ENCODE measurements at places on chromosomes 12 and 14. TPM values are rescaled to one million over a fixed set of nuclear protein-coding genes. Genes with fewer than 3 reads are reported as not detected.

The SIX4 gene
- total RNA-seq: not detected

The STYX gene
- total RNA-seq: 7.1 TPM

The KRT3 gene
- total RNA-seq: not detected

The KICS2 gene
- 2.8 TPM for total RNA-seq

GRCh38 chr12:54037360-54038283, 4.8 kb downstream of the HOXC5 start:
- H3K4me1 ChIP-seq: no peaks in the 10 kb centered on the region
- no peaks in the 10 kb centered on the region for H3K36me3 ChIP-seq
- no peak overlapping the region for H3K4me3 ChIP-seq
- H3K27ac ChIP-seq: no peak overlapping the region
- peaks cover 100% of the 10 kb centered on the region for H3K27me3 ChIP-seq

DNA sequence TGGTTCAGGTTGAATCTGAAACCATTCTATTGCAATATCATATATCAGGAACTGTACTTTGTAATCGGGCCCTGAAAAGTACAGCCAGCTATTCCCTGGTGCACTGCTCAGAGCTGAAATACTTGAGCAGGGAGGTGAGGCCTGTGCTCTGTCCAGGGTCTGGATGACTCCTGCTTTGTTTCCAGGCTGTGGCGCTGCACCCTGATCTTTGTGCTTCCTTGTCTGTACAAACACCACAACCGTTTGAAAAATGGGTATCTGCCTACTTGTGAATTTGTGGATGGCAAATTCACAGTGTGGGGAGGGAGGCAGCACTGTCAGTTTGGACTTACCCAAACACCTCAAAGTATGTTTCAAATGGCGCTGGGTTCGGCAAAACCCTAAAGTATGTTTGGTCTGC, 155.4 kb upstream of the FAR2 start:
- H3K27me3 ChIP-seq: no peaks in the 10 kb centered on the region
- H3K4me3 ChIP-seq: no peak overlapping the region
- no peaks in the 10 kb centered on the region for H3K36me3 ChIP-seq
- H3K27ac ChIP-seq: no peak overlapping the region
- no peaks in the 10 kb centered on the region for H3K4me1 ChIP-seq
- no peak for DNase-seq

DNA sequence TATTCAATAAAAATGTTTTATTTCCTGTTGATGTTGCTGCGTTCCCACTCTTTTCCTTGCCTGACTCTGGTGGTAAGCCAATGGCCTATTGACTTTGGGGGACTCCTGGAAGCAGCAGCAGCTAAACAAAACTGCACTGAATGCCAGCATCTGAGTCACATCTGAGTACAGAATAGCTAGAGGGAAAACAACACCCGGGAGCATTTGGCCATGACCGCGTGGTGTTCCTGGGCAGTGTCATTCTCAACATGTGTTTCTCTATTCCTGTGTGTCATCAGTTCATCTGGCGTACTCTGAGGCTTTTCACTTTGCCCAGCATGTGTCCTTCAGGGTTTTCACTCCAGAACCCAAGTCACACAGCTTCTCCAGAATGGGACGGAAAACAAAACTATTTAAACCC, 238.8 kb downstream of the PAWR start:
- no peaks in the 10 kb centered on the region for H3K36me3 ChIP-seq
- H3K4me3 ChIP-seq: no peak overlapping the region
- H3K27ac ChIP-seq: peak overlapping the region; percentile 54
- peaks cover 7% of the 10 kb centered on the region for H3K4me1 ChIP-seq
- DNase-seq: peak; percentile 39

DNA sequence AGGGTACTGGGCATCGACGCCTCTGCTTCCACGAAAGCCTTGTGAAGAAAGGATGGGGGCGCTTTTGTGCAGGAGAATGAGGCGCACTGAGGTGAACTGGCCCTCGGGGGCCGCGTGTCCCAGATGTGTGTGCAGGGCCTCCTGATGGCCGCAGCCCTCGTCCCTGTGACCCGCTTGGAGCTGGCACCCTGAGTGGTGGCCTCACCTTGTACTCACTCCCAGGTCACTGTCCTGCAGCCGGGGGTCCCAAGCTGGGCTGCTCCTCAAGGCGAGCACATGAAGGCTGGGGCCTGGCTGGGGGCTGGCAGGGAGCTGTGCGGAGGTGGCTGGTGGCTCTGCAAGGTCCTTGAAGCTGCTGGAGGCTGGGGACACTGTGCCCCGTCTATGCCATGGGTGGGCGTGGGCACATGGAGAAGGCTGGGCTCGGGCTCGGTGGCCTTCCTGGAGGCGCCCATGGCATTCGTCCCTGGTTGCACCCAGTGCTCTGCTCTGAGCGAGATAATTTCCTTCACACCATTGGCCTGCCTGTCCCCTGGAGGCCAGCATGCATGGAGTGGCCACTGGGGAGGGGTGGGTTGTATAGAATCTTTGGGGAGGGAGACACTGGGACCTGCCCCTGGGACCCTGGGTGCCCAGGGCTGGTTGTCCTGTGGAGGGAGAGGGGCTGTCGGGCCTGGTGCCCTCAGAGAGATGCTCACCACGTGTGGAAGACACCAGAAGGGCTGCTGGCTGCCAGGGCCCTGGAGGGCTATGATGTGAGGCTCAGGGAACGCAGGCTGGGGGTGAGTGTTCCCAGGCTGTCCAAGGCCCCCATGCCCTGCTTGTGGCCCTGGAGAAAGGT, 79.3 kb downstream of the TMEM121 start:
- no peaks in the 10 kb centered on the region for H3K4me1 ChIP-seq
- DNase-seq: no peak
- H3K27me3 ChIP-seq: no peaks in the 10 kb centered on the region
- no peaks in the 10 kb centered on the region for H3K36me3 ChIP-seq
- no peak overlapping the region for H3K27ac ChIP-seq

- DNase-seq: no peak
- no peaks in the 10 kb centered on the region for H3K4me1 ChIP-seq
- no peaks in the 10 kb centered on the region for H3K36me3 ChIP-seq
- H3K27me3 ChIP-seq: no peaks in the 10 kb centered on the region
- H3K27ac ChIP-seq: no peak overlapping the region
These were observed 50.4 kb upstream of the CLMN start for GRCh38 chr14:95370076-95370475.

GRCh38 chr14:21055432-21056117, 2.0 kb upstream of the RNASE8 start:
- H3K4me1 ChIP-seq: peaks cover 14% of the 10 kb centered on the region
- no peaks in the 10 kb centered on the region for H3K36me3 ChIP-seq
- peak overlapping the region; percentile 72 for H3K27ac ChIP-seq
- DNase-seq: peak; percentile 67

DNA sequence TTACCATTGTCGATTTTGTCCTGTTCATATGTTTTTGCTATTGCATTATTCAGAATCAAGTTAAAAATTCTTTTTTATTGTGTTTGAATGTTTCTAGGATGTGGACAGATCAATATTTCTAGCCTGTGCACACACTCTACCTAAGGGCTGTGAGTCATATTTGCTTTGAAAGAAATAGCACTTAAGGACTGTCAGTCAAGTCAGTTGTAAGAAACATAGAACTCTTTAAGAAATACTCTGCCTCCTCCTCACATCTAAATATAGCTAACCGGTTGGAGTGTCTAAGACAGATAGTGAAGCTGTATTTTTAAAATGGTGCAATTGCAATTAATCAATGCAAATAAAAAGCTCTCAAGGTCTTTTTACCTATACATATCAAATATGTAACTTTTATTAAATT, 17.9 kb upstream of the MGST1 start:
- H3K27ac ChIP-seq: no peak overlapping the region
- H3K27me3 ChIP-seq: no peaks in the 10 kb centered on the region
- H3K4me3 ChIP-seq: no peak overlapping the region
- no peaks in the 10 kb centered on the region for H3K36me3 ChIP-seq

DNA sequence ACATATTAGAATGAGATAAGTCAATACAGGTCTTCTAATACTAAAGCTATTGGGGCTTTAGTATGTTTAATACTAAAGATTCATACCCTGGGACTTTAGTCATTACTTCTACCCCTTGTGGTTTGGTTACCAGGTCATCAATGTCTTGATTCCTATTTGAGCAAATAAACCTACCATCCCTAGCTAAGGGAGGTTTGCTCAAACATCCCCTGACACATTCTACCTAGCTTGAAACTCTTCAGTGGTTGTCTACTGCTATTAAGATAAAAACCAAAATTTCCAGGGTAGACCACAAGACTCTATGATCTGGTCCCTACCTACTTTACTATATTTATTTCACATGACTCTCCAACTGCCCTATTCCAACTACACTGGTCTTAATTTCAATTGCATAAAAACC, 7.3 kb upstream of the C2CD5 start:
- H3K27ac ChIP-seq: no peak overlapping the region
- H3K36me3 ChIP-seq: no peaks in the 10 kb centered on the region
- no peaks in the 10 kb centered on the region for H3K27me3 ChIP-seq
- no peak for DNase-seq
- no peak overlapping the region for H3K4me3 ChIP-seq
- H3K4me1 ChIP-seq: no peaks in the 10 kb centered on the region

- H3K4me3 ChIP-seq: no peak overlapping the region
- no peak for DNase-seq
- no peak overlapping the region for H3K27ac ChIP-seq
- no peaks in the 10 kb centered on the region for H3K27me3 ChIP-seq
- no peaks in the 10 kb centered on the region for H3K36me3 ChIP-seq
These were observed 27.6 kb upstream of the NOS1 start for GRCh38 chr12:117388951-117389446.

GRCh38 chr12:31773867-31774266, 45.0 kb upstream of the AMN1 start:
- H3K4me1 ChIP-seq: no peaks in the 10 kb centered on the region
- no peaks in the 10 kb centered on the region for H3K36me3 ChIP-seq
- H3K27me3 ChIP-seq: no peaks in the 10 kb centered on the region
- no peak overlapping the region for H3K4me3 ChIP-seq
- no peak overlapping the region for H3K27ac ChIP-seq

DNA sequence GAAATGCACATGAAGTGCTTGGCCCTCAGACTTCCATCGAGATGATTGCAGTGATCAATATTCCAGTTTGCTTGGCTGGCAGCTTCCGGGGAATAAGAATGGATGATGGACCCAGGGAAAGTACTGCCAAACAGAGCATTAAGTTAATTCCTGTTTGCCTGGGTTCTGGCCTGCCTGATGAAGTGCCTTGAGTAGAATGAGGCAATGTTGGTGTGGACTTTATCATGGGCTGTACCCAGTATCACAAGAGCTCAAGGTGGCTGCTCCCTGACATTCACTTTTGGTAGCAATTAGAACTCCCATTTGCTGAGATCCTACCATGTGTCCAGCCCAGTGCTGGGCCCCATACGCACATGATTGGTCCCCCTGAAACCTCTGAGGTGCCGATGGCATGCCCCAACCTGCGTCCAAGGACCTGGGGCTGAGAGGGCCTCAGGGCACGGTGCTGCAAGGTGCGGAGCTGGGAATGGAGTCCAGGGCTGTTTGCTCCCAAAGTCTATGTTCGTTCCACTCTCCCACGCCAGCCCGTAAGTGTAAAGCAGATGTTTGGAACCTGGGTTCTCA, 80.7 kb downstream of the SLC25A47 start:
- H3K36me3 ChIP-seq: no peaks in the 10 kb centered on the region
- no peak overlapping the region for H3K4me3 ChIP-seq
- H3K4me1 ChIP-seq: peaks cover 35% of the 10 kb centered on the region
- H3K27me3 ChIP-seq: no peaks in the 10 kb centered on the region

GRCh38 chr12:113005762-113006161, 27.4 kb downstream of the OAS2 start:
- H3K27ac ChIP-seq: no peak overlapping the region
- H3K36me3 ChIP-seq: peaks cover 13% of the 10 kb centered on the region
- no peaks in the 10 kb centered on the region for H3K4me1 ChIP-seq

- H3K27me3 ChIP-seq: no peaks in the 10 kb centered on the region
- no peak for DNase-seq
- no peaks in the 10 kb centered on the region for H3K4me1 ChIP-seq
These were observed 309.2 kb downstream of the PAWR start for GRCh38 chr12:79381248-79382208.

- no peak overlapping the region for H3K4me3 ChIP-seq
- DNase-seq: no peak
- no peak overlapping the region for H3K27ac ChIP-seq
- no peaks in the 10 kb centered on the region for H3K4me1 ChIP-seq
These were observed 45.4 kb downstream of the NIN start for GRCh38 chr14:50785457-50786063.

DNA sequence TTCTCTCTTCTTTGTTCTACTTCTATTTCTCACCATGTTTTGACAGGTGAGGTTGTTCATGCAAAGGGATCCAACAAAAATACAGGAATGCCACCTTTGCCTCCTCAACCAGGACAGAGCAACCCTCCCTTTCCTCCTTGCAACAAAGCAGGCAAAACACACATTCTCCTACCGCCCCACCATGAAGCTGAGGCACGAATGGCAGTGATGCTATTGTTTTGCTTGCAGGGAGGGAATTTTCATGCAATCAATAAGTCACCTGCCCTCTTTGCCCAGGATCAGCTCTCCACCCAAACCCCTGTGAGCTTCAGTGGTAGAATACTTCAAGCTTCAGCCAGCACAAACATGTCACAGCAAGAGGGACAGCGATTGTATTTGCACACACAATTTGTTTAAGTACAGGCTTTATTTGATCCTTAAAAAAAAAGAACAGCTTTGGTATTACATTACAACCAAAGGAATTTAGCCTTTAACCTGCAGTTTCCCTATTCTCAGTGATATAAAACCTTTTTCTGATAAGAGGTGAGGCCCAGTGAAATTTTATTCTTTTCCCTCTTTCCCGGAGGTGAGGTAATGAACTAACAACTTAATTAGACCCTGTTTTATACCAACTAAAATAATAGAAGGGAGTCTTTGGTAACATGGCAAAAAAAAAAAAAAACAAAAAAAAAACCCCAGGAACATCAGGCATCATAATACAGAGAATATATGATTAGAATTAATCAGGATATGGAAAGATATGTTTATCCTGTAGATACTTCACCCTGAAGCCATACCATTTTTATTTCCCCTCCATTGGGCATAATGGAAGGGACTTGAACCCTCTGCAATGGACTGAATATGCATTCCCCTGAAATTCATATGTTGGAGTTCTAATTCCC, 87.0 kb upstream of the EEA1 start:
- DNase-seq: peak; percentile 26
- H3K4me1 ChIP-seq: peaks cover 51% of the 10 kb centered on the region

DNA sequence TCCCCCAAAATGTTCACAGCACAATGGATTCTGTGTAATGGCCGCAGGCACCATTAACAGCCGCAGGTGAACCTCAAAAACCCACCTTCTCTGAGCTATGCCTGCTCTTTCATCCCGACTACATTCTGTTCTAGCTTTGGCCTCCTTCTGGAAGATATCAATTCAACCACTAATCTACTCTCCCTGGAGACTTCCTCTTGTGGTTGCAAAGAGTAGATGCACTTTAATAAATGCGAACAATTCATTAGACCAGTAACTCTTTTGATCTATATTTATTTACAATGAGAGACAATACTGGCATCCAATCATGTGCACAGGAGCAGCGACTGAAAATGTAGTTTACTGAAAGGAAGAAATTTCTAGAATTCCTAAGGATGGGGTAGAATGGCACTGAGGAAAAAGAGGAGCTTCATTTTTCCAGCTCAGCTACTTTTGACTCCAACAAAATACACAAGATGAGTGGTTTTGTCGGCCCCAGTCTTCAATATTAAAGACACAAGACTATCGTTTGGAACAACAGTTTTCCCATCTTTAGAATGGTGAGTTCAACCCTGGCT, 5.3 kb downstream of the GRIN2B start:
- H3K36me3 ChIP-seq: no peaks in the 10 kb centered on the region
- H3K4me1 ChIP-seq: peaks cover 7% of the 10 kb centered on the region
- H3K27ac ChIP-seq: no peak overlapping the region
- H3K4me3 ChIP-seq: no peak overlapping the region
- no peak for DNase-seq
- H3K27me3 ChIP-seq: peaks cover 31% of the 10 kb centered on the region
